ENCODE measurements at places on chromosomes 12 and 14.

GRCh38 chr12:77940011-77940423 lies 109.3 kb downstream of the NAV3 start:
- DNase-seq = peak; percentile 91

GRCh38 chr12:68530965-68531364 lies 79.7 kb upstream of the RAP1B start:
- DNase-seq = peak; percentile 90

- DNase-seq = peak; percentile 63
Measured at GRCh38 chr12:118063576-118064391, 2.8 kb upstream of the WSB2 start.

DNA sequence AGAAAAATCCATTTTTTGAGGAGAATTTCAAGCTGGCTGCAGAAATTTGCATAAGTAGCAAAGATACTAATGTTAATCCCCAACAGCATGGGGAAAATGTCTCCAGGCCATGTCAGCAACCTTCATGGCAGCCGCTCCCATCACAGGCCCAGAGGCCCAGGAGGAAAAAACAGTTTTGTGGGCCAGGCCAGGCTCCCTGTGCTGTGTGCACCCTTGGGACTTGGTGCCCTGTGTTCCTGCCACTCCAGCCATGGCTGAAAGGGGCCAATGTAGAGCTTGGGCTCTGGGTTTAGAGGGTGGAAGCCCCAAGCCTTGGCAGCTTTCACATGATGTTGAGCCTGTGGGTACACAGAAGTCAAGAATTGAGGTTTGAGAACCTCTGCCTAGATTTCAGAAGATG lies 76.3 kb downstream of the MGAT4C start:
- no peak for DNase-seq

DNA sequence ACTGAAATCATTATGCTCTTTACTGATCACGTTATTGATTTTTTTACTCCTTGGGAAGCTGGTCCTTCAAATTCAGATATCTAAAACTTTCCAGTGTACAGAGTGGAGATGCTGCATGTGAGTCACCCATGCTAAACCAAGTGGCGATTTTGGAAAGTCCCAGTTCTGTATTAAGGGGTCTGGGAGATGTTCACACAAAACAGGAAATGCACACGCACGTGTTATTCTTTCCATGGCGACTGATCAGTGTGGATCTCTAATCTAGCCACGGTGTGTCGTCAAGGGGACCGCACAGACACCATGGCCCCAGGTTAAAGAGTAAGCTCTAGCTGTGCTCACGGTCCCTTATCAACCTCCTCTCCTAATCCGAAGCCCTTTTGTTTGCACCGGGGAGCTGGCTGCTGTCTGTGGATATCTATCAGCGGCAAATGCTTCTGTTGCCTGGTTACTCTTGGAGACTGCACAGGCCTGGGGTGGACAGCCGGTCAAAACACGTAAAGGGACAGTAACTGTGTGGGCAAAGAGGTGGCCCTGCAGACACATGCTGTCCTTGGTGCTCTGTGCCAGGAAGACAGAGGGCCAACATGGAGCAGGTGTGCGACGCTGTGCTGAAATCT lies 96.6 kb downstream of the RIMBP2 start:
- DNase-seq = no peak

GRCh38 chr12:120024193-120024592 lies 35.2 kb downstream of the BICDL1 start:
- no peak for DNase-seq

DNA sequence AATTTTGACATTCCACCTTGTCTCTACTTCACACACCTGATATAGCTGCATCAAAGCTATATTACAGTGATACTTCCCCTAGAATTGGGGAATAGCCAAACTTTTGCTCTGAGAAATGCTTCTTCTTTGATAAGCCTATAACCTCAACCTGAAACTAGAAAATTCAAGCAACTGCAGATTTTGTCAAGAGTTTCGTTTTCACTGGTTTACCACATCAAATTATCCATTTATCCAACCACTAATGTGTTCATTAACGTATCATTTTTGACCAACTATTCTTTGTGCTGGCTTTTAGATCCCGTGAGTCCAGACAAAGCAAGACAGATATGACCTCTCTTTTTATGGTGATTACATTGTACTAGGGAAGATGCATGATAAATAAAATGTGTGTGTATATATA lies 13.5 kb upstream of the TAS2R46 start:
- DNase-seq = no peak

DNA sequence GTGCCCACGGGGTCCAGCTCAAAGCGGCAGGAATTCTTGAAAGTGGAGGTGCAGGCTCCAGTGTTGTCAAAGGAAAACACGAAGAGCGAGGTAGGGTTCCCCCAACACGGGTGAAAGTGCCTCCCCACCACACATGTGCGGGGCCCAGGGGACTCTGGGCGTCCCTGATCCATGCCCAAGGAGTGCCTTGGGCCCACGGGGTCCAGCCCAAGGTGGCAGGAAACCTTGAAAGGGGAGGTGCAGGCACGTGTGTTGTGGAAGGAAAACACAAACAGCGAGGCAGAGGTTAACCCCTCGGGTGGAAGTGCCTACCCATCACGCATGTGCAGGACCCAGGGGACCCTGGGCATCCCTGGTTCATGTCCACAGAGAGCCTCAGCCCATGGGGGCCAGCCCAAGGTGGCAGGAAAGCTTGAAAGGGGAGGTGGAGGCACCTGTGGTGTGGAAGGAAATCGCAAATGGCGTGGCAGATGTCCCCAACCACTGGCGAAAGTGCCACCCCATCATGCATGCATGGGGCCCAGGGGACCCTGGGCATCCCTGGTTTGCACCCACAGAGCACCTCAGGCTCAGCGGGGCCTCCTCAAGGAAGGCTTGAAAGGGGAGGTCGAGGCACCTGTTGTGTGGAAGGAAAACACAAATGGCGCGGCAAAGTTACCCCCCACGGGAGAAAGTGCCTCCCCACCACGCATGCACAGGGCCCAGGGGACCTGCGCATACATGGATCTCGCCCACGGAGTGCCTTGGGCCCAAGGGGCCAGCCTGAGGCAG lies 584.6 kb downstream of the ALG10 start:
- no peak for DNase-seq

GRCh38 chr14:29222671-29223268 lies 456.2 kb downstream of the FOXG1 start:
- peak; percentile 80 for DNase-seq

All from fibroblast of the aortic adventitia (primary cell).